Psoas muscle (tissue), 8 donors: ENCODE measurements at places on chromosomes 12 and 14. TPM values are rescaled to one million over a fixed set of nuclear protein-coding genes. Genes with fewer than 3 reads are reported as not detected.

The PSMA6 gene
- total RNA-seq = 250 TPM

The ANAPC7 gene
- 42.9 TPM for total RNA-seq

The TAS2R50 gene
- total RNA-seq = 0.29 TPM

The RPGRIP1 gene
- total RNA-seq = not detected

The SUDS3 gene
- 18.9 TPM for total RNA-seq

The NPFF gene
- not detected for total RNA-seq

DNA sequence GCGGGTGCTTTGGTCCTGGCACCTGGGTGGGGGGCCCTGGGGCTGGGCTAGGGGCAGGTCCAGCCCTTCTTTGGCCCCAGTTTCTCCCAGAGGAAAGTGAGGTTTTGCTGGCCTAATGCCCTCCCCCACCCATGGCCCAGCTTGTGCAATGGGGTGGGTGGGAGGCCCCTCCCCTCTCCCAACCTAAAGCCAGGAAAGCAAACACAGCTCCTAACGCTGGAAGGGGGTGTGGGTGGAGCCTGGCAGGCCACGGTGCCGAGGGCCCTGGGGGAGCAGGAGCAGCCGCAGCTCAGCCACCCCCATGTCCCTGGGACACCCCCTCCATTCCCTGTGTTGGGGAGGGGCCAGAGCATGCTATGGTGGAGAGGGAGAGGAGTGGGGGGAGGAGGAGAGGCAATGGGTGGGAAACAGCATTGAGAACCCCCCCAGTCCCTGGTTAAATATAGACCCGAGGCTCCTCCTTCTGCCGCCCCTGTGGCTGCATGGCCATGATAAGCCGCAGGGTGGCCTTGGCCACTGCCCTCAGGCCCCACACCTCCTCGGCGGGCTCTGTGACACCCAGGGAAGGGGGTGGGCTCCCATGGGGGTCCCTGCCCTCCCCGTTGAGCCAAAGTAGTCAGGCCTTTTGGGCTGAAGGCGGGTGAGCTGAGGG lies 4.7 kb downstream of the EXOC3L4 start:
- DNase-seq = no peak
- no peak overlapping the region for H3K27ac ChIP-seq
- no peak overlapping the region for H3K4me3 ChIP-seq
- H3K27me3 ChIP-seq = peaks cover 56% of the 10 kb centered on the region
- H3K36me3 ChIP-seq = no peaks in the 10 kb centered on the region

DNA sequence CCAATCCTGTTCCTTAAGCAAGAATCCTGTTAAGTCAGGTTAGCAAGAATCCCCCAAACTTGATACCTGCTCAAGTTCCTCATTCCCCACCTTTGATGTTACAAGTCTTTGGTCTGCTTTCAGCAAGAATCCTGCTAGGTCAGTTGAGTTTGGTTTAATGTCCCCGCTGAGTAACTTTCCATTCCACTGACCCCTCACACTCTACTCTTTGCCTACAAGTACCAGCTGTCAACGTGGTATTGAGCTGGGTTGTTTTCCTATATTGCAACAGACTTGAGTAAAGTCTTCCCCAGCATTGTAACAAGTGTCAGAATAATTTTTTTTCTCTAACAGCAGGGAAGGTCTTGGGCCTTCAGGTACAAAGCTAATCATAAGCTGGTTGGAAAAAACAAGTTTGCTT lies 6.3 kb downstream of the PPM1H start:
- no peak overlapping the region for H3K4me3 ChIP-seq
- peaks cover under 1% of the 10 kb centered on the region for H3K27me3 ChIP-seq
- no peak for DNase-seq
- H3K4me1 ChIP-seq = no peaks in the 10 kb centered on the region
- no peak overlapping the region for H3K27ac ChIP-seq
- H3K36me3 ChIP-seq = no peaks in the 10 kb centered on the region

- DNase-seq = no peak
- peaks cover 13% of the 10 kb centered on the region for H3K4me1 ChIP-seq
- H3K27me3 ChIP-seq = peaks cover 20% of the 10 kb centered on the region
Observed at GRCh38 chr14:77143071-77143470, 1.5 kb upstream of the ZDHHC22 start.

GRCh38 chr12:27467641-27468040 lies 21.1 kb downstream of the SMCO2 start:
- H3K27me3 ChIP-seq = no peaks in the 10 kb centered on the region
- DNase-seq = no peak
- no peak overlapping the region for H3K27ac ChIP-seq
- no peaks in the 10 kb centered on the region for H3K36me3 ChIP-seq
- H3K4me1 ChIP-seq = no peaks in the 10 kb centered on the region

DNA sequence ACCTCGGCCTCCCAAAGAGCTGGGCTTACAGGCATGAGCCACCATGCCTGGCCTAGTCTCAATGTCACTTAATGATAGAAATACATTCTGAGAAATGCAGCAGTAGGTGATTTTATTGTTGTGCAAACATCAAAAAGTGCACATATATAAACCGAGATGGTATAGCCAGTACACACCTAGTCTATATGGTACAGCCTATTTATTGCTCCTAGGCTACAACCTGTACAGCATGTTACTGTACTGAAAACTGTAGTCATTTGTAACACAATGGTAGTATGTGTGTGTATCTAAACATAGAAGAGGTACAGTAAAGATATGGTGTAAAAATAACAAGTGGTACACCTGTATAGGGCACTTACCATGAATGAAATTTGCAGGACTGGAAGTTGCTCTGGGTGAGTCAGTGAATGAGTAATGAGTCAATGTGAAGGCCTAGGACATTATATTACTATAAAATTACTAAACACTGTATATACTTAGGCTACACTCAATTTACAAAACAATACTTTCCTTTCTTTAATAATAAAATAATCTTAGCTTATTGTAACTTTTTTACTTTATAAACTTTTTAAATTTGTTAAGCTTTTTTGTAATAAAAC lies 166.7 kb upstream of the SYT1 start:
- H3K27ac ChIP-seq = no peak overlapping the region
- H3K4me1 ChIP-seq = no peaks in the 10 kb centered on the region
- no peak overlapping the region for H3K4me3 ChIP-seq
- no peaks in the 10 kb centered on the region for H3K36me3 ChIP-seq
- no peaks in the 10 kb centered on the region for H3K27me3 ChIP-seq
- no peak for DNase-seq

- no peak overlapping the region for H3K4me3 ChIP-seq
- H3K27me3 ChIP-seq = no peaks in the 10 kb centered on the region
- no peaks in the 10 kb centered on the region for H3K36me3 ChIP-seq
Observed at GRCh38 chr12:68515793-68516192, 94.9 kb upstream of the RAP1B start.

DNA sequence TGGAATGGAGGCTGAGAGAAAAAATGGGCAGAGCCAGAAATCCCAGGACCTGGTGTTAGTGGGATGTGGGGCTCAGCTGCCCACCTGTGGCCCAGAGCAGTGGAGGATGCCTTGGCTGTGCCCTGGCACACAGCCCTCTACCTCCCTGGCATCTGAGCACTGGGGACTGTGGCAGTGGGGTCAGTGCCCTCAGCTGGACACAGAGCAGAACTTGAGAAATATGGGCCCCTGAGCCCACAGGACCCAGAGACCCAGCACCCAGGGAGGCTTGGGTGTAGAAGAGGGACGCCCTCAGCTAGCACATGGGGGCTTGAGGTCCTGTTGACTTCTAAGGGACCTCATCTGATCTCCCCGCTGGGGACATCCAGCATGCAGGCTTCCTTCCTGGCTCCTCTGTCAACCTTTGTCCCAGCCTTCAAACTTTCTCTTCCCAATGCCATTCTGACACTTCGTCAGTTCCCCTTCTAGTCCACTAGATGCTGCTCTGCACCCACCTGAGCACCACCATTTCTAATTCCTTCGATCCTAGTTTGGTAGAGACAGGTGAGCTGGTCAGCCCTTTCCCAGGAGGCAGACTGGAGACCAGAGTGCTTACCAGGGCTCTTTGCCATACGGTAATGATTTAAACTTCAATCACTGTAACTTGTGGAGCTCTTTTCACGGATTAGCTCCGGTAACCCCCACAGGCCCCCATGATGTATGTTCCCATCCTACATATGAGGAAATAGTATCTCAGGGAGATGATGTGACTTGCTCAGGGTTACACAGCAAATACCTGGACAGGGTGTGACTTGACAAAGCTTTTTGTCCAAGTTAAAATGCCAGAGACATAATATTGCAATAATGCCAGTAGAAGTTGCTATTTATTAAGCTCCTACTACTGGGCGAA lies 143.7 kb downstream of the ASCL4 start:
- H3K4me1 ChIP-seq = no peaks in the 10 kb centered on the region
- no peak overlapping the region for H3K27ac ChIP-seq
- no peak overlapping the region for H3K4me3 ChIP-seq
- H3K27me3 ChIP-seq = peaks cover 8% of the 10 kb centered on the region
- DNase-seq = no peak

- H3K4me3 ChIP-seq = no peak overlapping the region
- no peaks in the 10 kb centered on the region for H3K27me3 ChIP-seq
- H3K27ac ChIP-seq = no peak overlapping the region
- no peaks in the 10 kb centered on the region for H3K4me1 ChIP-seq
- no peak for DNase-seq
Observed at GRCh38 chr14:41873686-41874317, 267.1 kb downstream of the LRFN5 start.

DNA sequence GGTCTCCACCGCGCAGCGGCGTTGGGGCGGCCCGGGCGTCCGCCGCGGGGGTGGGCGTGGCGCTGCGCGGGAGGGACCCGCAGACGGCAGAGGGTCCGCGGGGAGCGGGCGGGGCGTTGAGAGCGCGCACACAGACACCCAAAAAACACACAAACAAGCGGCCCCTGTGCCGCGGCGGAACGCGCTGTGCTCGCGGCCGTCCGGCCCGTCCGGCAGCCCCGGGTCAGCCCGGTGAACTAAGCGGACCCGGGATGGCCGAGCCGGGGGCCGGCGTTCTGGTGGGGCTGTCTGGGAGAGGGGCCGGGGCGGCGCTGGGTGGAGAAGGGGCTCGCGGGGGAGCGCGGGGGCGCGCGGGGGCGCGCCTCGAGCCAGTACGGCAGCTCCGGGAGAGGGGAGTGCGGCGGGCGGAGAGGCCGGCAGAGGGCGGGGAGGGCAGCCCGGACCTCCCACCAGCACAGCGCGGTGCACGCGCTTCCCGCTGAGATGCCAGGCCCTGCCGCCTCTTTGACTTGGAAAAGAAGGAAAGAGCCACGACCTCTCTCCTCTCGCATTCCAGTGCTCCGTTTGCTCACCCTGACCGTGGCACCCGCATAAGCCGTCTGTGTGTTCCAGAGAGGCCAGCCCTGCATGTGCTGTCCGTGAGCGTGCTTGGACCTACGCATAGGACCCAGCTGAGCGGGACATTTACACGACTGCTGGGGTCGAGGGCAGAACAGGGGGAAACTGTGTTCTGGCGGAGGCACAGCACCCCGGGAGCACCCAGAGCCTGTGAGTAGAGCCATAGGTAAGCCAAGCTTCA lies 10.3 kb downstream of the SLC6A12 start:
- no peaks in the 10 kb centered on the region for H3K27me3 ChIP-seq
- H3K4me1 ChIP-seq = peaks cover 17% of the 10 kb centered on the region
- DNase-seq = peak; percentile 73
- H3K36me3 ChIP-seq = no peaks in the 10 kb centered on the region
- H3K27ac ChIP-seq = no peak overlapping the region
- peak overlapping the region; percentile 65 for H3K4me3 ChIP-seq

DNA sequence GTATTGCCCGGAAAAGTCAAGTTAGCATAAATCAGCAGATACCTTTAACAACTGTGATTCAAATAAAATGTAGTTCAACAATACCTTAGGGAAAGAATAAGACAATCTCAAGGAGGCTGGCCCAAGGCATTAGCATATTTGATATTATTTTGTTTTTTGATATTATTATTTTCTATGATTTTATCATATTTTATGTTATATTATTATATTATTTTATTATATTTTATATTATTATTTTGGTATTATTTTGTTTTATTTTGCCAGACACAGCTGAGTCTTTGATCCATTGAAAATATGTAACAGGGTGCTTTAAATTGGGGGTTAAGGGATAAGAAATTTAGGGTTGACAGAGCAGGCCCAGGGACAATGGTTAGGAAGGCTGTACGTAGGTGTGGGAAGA lies 607.9 kb upstream of the USP15 start:
- DNase-seq = no peak
- no peak overlapping the region for H3K4me3 ChIP-seq
- no peak overlapping the region for H3K27ac ChIP-seq
- H3K27me3 ChIP-seq = no peaks in the 10 kb centered on the region
- no peaks in the 10 kb centered on the region for H3K4me1 ChIP-seq
- H3K36me3 ChIP-seq = no peaks in the 10 kb centered on the region

DNA sequence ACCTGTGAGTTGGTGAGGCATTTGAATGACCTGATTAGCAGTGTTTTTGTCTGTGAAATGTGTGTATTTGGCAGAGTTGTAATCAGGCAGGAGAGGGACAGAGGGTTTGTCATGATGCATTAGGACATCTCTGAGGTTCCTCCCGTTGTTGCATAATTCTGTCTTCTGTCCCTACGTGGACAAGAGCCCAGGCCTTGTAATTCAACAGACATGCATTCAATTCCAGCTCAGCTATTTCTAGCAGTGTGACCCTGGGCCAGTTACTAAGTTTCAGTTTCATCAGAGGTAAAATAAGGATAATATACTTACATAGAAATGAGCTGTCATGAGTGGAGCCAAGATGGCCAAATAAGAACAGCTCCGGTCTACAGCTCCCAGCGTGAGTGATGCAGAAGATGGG lies 208.6 kb downstream of the SLC38A4 start:
- H3K36me3 ChIP-seq = no peaks in the 10 kb centered on the region
- peaks cover 16% of the 10 kb centered on the region for H3K4me1 ChIP-seq
- H3K27me3 ChIP-seq = no peaks in the 10 kb centered on the region
- DNase-seq = peak; percentile 56
- H3K4me3 ChIP-seq = peak overlapping the region; percentile 55

- no peaks in the 10 kb centered on the region for H3K36me3 ChIP-seq
- DNase-seq = no peak
- no peak overlapping the region for H3K4me3 ChIP-seq
- no peaks in the 10 kb centered on the region for H3K4me1 ChIP-seq
- no peak overlapping the region for H3K27ac ChIP-seq
- H3K27me3 ChIP-seq = no peaks in the 10 kb centered on the region
Observed at GRCh38 chr12:92533280-92533890, 169.4 kb upstream of the PLEKHG7 start.

DNA sequence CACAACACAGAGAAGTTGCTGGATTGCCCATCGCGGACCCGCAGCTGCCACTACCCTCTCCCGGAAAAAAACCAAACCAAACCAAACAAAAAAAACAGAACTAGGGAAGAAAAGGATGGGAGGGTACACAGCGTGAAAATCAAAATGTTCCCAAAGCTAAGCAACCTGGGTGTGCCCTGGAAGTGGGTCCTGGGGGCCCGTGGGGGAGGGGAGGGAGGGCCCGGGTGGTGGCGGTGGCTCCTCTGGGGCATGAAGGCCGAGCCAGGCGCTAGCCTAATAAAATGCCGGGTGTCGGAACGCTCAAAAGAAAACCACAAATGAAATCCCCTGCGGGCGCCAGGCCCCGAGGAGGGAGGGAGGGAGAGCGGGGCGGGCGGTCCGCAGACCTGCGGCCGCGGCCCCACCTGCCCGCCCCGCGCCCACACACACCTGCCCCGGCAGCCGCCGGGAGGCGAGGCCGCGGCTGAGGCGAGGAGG lies 787 bp downstream of the HECTD4 start:
- peak; percentile 18 for DNase-seq
- no peaks in the 10 kb centered on the region for H3K36me3 ChIP-seq
- no peaks in the 10 kb centered on the region for H3K27me3 ChIP-seq

GRCh38 chr12:53378724-53379388 lies 1.1 kb upstream of the SP1 start:
- H3K36me3 ChIP-seq = peaks cover 29% of the 10 kb centered on the region
- DNase-seq = no peak
- peak overlapping the region; percentile 89 for H3K27ac ChIP-seq
- H3K4me3 ChIP-seq = peak overlapping the region; percentile 64
- no peaks in the 10 kb centered on the region for H3K27me3 ChIP-seq

- H3K27ac ChIP-seq = no peak overlapping the region
- H3K36me3 ChIP-seq = no peaks in the 10 kb centered on the region
- H3K27me3 ChIP-seq = no peaks in the 10 kb centered on the region
- H3K4me1 ChIP-seq = no peaks in the 10 kb centered on the region
- DNase-seq = no peak
- H3K4me3 ChIP-seq = no peak overlapping the region
Observed at GRCh38 chr12:115155665-115156645, 472.0 kb upstream of the TBX3 start.
